Kidney glomerular epithelial cell (primary cell): ENCODE measurements at places on chromosomes 6 and 20.

DNA sequence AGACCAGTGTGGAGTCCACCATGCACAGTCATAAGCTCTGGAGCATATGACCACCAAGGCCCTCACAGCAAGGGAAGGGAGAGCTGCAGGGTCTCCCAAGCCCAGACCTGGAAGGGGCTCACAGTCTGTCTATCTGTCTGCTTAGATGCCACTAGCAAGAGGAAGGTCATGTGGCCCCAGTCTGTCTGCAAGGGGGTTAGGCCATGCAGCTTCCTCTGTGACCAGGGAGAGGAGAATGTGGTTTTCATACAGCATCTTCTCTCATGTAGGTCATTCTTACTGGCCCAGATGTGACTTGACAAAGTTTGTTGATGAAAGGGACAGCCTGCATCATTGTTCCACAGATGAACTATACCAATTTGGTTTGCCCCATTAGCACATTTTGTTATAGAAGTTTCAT, 260.8 kb downstream of the FARS2 start:
- no peak for DNase-seq

- DNase-seq, result peak; percentile 77
These were observed 4.8 kb downstream of the OR12D1 start for GRCh38 chr6:29419516-29419915.

DNA sequence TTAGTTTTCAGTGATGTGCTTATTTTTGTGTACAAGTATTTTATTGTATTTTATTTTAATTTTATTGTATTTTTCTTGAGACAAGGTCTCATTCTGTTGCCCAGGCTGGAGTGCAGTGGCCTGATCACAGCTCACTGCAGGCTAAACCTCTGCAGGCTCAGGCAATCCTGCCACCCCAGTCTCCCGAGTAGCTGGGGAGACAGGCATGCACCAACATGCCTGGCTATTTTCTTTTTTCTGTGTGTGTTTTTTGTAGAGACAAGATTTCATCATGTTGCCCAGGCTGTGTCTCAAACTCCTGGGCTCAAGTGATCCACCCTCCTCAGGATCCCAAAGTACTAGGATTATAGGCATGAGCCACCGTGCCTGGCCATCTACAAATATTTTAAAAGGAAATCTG, 146.3 kb downstream of the MANEA start:
- no peak for DNase-seq

- DNase-seq, result no peak
These were observed 307.1 kb upstream of the PLN start for GRCh38 chr6:118240878-118241528.

GRCh38 chr6:118589649-118590365, 41.7 kb downstream of the PLN start:
- DNase-seq, result no peak

GRCh38 chr6:167797476-167798265, 29.0 kb upstream of the AFDN start:
- no peak for DNase-seq

- peak; percentile 100 for DNase-seq
These were observed 26.2 kb downstream of the ARHGAP18 start for GRCh38 chr6:129683601-129684322.

DNA sequence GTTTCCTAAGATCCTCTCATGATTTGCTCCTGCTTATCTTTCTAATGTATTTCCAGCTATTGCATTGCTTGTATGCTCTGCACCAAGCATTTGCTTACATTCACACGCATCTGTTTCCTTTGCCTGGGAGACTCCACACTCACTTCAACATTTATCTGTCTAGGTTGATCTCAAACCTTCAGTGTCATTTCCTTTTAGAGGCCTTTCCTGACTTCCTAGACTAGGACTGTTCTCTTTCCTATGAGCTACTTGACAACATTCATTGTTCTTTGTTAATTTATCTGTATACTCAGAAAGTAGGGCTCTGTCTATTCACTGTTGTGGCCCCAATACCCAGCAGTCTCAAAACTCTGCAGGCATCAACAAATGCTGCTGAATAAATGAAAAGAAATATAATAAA, 84.4 kb downstream of the WASF1 start:
- no peak for DNase-seq

- no peak for DNase-seq
These were observed 32.9 kb downstream of the JAG1 start for GRCh38 chr20:10640897-10641296.

DNA sequence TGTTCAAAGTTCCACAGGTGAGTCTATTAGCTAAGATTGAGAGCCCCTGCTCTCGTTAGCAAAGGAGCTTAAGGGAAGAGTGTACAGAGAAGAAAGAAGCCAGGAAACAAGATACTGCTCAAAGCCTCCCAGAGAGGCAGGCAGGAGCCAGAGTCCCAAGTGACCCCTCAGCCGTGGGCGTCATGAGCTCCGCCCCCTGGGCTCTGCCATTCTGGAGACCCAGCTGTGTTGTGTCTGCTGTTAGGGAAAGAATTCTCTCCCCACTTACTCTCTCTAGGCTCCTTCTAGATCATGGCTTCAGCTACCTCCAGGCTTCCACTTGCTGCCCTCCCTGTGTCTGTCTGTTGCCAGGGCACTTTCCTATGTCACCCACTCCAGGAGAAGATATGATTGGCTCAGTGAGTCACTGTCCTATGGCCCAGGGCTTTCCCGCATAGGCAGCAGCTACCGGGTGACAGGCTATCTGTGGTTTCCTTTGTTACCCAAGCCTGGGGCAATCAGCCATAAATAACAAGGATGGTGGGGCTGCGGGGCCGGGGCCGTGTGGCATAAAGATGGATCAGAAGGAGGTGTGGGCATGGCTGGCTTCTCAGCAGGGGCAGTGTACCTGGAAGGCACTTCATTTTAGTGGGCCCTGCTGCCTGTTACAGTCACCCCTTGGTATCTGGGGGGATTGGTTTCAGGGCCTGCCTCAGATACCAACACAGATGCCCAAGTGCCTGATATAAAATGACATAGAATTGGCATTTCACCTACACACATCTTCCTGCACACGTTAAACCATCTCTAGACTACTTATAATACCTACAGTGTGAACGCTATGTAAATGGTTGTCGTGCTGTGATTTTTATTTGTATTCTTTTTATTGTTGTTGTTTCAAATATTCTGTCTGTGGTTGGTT, 118.9 kb downstream of the ARMC2 start:
- DNase-seq, result peak; percentile 25

DNA sequence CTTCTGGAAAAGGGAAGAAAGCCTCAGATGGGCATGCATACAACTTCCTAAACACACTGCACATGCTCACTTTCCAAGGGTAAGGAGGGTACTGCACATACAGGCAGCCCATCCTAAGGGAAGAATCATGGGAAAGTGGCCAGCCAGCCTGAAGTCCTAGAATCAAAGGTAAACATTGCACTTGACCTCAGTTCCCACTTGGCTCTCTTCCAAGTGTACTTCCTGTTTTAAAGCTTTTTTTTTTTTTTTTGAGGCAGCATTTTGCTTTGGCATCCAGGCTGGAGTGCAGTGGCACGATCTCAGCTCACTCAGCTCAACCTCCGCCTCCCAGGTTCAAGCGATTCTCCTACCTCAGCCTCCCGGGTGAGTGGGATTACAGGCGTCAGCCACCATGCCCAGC, 225.3 kb upstream of the EPHA7 start:
- DNase-seq, result no peak

DNA sequence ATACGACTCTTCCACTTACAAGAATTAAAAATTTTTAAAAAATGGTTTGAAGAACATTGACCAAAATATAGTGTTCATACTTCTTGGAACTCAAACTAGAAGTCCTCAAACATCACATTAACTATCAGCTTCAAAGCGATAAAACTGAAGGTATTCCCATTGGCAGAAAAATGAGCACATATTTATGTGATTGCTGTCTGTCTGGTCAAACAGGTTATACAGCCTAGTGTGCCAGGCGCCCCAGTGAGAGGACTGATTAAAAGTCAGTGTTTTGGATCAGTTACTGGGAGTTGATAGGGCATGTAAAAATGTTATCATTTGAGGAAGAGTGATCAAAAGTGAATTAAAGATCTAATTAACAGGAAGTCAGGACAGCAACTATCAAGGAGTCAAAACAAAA, 738.8 kb downstream of the HDGFL1 start:
- DNase-seq, result no peak

GRCh38 chr20:19943061-19943521, 74.1 kb upstream of the NAA20 start:
- DNase-seq, result no peak

DNA sequence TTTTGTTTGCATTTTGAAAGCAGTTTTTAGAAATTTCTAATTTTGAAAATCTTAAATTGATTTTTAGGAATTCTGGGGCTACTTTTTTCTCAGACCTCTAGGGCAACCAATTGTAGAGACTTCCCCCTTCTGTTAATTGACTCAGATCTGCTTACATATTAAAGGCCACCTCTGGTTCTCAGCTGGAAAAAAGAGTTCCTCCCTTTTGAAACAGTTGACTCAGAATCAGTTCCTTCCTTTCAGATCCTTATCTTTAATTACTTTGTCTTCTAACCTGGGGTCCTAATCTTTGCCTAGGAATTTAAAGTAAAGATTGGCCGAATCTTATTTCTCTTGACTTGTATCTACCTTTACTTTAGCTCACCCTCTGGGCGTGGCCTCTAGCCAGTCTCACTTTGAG, 146.8 kb downstream of the LAMA2 start:
- no peak for DNase-seq

DNA sequence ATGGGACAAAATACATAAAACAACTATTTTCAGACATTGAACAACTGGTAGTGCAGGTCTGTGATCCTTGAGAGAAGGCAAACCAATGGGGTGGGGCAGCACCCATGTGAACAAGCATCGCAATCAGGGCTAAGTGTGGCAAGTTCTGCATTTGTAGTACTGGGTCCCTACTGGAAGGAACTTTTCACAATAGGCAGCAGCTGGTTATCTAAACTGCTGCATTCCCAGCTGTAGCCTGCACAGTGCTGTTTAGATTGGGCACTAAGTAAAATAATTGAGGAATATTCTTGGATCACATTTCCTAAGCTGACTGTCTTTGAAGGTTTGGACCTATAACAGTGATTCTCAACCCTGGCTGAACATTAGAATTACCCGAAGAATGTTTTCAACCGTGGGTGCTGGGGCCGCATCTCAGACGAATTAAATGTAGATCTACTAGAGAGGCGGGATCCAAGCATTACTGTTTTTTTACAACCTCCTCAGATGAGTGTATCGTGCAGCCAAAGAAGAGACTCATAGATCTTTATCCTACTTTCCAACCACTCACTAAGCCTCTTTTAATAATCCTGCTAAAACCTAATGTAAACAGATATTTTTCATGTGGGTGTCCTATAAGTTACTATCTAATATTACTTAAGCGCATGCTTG, 12.4 kb upstream of the MAP3K4 start:
- no peak for DNase-seq
